ENCODE measurements at places on chromosomes 6 and 20.

- peak; percentile 22 for DNase-seq
Observed at GRCh38 chr6:118350881-118351430, 197.1 kb upstream of the PLN start.

DNA sequence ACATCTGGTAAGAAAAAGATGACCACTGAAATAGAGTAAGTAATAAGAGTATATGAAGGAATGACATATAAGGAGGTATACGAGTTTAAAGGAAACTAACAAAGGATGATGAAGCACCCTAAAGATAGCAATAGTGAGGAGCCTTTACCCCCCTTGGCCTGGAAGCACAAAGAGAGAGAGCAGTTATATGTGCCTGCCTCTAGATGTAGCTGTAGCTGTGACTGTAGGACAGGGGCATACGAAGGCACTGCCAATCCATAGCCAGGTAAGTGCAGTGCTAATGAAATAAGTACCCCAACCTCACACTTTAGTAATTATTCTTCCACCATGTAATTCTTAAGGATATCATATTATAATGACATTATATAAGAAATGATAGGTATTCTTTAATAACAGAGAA is 90.1 kb upstream of the FKBP1C start:
- DNase-seq, result no peak

DNA sequence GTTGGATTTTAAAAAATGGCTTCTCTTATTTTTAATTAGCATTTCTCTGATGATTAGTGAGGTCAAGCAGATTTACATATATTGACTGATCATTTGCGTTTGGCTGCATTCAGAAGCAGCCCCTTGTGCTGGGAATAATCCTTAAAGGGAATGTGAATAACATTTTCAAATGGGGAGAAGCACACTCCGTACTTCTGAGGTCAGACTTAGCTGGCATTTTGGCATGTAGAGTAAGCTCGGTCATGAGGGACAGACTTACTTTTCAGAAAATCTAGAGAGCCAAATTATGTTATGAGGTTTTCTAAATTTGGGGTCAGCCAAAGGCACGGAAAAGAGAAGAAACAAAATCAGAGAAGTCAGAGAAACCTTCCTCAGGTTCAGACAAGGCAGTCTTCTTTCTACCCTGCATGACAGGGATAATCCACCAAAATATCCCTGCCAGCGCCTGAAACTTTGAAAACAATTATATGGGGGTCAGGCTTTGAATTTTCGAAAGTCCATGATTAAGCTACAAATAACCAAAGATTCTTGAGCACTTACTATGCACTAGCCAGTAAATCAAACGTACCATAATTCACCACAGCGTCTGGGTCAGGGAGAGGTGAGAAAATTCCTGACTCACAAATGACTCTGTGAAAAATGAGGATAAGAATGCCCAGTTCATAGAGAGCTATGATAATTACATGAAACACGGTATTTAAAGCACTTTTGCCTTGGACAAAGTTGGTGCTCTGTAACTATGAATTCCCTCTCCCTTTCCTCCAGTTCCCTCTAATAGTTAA is 44.9 kb downstream of the ADAT2 start:
- DNase-seq, result peak; percentile 52

DNA sequence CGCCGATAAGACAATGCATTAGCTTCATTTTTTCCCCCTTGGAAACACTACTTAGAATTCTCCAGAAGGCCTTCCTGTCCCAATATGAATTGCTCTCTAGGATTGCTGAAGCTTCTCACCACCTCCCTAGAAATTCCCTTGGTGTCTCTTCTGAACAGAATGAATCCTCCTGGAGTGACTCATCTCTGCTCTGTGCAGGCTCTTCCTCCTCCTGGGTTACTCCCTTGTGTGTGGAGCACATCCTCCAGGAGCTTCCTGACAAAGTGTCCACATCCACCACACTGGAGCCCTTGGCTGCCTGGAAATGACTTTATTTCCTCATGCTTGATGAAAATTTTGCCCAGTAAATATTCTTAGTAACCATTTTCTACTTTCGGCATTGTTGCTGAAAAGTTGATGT is 54.4 kb downstream of the DTNBP1 start:
- peak; percentile 87 for DNase-seq

DNA sequence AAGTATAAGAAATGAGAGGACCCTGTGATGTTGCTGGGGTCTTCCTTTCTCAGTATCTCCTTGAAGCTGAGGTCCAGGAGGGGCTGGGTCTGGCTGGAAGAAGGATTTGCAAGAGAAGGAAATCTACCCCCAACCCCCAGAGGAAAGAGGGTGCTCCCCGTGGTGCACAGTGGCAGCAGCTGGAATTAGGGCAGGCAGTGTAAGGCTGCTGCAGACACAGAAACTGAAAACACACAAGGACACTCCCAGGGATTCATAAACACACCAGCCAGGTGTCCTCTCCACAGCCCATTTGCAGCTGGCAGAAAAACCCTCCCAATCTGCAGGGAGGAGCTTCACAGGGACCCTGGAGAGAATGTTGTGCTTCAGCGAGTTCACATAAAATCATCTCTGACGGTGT is 297.2 kb downstream of the CDH26 start:
- no peak for DNase-seq

- peak; percentile 9 for DNase-seq
Observed at GRCh38 chr6:38593409-38593808, 46.3 kb downstream of the BTBD9 start.

GRCh38 chr6:34726055-34726454 is 29.5 kb upstream of the ILRUN start:
- DNase-seq, result no peak

DNA sequence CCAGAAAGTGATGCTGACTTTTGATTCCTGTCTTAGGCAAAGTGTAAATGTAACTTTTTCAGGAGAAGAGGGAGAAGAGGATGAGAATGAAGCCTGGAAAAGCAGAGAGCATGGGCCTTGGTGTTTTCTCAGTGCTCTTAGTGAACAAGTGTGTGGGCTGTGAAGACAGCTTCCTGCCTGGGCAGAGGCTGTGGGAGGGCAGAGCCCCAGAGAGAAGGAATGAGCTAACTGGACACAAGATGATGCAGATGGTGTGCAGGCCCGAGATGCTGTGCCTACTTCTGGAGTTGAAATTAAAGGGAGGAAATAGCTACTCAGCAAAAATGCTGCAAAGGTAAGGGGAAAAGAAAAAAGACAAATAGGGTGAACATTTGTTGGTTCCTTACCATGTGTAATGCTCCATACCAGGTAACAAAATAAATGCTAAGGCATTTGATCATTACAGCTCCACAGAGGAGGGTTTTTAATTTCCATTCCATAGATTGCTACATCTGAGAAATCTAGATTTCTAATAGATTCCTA is 87.0 kb upstream of the CEP162 start:
- DNase-seq, result no peak

- DNase-seq, result no peak
Observed at GRCh38 chr20:22305381-22305780, 279.0 kb downstream of the FOXA2 start.

DNA sequence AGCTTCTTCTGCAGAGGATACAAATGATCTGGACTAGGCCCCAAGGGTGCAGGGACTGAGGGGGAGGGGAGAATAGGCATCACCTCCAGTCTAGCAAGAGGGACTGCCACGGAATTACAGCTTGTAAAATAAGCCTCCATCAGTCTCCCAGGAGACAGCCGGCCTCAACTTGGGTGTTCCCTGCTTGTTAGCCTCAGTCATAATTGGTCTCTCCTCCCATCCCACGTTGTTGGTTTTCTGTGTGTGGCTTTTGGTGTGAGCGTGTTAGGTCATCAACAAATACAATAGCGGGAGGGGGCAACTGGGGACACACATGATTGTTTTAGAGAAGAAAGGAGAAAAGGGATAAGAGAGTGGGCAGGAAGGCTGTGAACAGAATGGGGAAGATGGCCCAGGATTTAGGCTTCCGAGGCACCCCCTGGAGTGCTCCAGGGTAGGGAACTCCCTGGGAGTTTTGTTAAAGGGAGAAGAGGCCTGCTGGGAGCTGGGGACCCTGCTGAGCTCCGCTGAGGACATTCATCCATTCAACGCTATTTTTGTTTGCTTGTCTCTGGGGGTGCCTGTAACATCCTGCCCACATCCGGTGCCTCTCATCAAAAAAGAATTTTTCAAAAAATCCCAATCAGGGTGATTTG is 9.2 kb downstream of the FOXA2 start:
- DNase-seq, result peak; percentile 56

DNA sequence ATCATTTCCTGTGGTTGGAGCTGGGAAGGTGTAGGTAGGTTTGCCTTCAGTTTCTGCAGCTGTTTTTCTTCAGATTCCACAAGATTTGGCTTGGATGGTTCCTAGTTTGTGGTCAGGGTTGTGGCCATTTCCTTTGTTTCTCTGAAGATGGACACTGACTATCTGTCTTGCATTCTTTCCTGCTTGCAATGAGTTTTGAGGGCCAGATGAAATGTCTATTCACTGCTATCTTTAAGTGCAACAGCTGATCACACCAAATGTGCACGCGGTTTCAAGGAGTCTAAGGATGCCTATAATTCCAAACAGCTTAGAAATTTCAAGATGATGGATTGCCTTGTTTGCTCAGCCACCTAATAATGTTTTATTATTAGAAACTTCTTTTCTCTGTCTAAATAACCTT is 28.4 kb downstream of the IL20RA start:
- DNase-seq, result peak; percentile 90

- no peak for DNase-seq
Observed at GRCh38 chr20:33811776-33812151, 616 bp downstream of the CHMP4B start.

DNA sequence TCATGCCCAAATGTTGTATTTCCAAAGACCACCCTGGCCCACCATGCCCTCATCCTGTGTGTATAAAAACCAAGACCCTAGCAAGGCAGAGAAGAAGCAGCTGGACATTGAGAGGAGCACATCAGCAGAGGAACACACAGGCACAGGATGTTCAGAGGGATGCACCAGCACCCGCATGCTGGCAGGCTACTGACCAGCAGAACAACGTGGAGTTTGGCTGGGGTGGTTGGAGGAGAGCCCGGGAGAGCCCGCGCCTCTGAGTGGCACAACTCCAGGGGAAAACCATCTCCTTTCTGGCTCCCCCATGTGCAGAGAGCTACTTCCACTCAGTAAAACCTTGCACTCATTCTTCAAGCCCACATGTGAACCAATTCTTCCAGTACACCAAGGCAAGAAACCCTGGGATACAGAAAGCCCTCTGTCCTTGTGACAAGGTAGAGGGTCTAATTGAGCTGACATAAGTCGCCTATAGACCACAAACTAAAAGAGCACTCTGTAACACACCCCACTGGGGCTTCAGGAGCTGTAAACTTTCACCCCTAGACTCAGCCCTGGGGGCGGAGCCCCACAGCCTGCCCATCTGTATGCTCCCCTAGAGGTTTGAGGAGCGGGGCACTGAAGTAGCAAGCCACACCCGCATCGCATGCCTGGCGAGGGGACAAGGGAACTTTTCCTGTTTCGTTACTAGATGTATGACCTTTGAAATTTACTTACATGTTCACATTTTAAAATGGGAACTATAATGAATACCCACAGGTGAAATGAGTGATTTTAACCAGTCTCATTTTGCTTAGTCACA is 831.5 kb upstream of the CITED2 start:
- DNase-seq, result no peak

DNA sequence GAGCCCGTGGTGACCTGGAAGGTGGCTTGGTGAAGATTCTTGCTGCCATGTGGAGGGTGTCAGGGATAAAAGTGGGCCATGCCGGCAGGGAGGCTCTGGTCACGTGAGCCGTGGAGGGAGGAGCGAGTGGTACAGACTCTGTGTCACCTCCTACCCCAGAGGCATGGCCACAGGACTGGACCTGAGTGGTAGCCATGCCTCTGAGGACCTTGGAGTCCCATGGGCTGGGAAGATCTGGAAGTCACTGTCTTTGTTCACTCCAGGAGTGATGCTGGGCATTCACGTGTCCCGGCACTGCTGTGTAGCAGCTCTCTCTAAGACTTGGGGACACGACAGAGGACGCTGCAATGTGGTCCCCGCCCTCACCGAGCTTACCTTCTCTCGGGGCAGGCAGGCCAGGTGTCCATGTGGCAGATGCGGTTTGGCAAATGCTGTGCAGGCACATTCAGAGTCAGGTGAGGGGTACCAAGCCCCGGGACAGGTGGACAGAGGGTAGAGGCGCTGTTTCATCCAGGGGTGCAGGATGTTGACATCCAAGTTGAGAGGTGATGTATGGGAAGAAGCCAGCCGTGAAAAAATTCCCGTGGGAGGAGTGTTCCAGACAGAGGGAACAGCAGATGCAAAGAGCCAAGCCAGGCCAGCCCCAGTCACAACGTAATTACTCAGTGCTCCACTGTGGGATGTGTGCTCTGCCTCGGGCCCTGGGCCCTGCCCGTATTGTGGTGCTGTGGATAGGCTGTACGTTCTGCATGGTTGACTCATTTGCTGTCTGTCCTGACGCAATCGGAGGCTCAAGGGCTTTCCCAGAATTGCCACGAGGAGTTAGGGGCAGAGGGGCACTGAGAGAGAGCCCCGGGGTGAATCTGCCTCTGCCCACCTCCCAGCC is 307.8 kb downstream of the TAF4 start:
- DNase-seq, result no peak

DNA sequence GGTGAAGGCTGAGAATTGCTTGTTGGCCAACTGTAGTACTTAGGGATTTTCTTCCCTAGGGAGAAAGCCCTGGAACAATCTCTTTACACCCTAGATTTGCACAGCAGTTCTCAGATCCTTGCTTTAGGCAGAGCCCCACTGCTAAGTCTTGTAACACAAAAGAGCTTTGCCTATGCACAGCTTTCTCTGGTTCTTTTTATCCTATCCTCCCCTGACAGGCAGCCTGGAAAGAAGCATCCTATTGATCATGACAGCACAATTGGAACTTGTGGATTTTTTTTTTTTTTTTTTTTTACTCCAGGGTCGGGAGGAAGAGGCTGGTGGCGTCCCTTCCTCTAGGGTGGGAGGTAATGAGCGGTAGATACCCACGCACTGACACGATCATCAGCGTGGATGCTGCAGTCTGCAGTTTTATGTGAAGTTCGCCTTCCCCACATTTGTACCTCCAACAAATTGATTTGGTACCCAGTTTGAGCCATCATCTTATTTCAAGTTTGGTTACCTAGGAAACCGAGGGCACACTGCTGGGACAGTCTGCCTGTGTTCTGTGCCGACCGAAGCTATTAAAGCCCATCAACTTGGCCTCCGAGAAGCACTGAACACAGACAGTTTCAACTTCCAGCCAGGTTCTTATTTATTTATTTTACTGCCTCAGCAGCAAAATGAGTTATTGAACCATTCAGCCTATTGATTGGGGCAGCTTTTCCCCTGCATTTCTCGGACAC is 110.1 kb downstream of the NRN1 start:
- no peak for DNase-seq

GRCh38 chr6:36578030-36578429 is 16.1 kb upstream of the SRSF3 start:
- DNase-seq, result no peak

GRCh38 chr20:2178318-2179232 is 76.9 kb downstream of the STK35 start:
- DNase-seq, result no peak

DNA sequence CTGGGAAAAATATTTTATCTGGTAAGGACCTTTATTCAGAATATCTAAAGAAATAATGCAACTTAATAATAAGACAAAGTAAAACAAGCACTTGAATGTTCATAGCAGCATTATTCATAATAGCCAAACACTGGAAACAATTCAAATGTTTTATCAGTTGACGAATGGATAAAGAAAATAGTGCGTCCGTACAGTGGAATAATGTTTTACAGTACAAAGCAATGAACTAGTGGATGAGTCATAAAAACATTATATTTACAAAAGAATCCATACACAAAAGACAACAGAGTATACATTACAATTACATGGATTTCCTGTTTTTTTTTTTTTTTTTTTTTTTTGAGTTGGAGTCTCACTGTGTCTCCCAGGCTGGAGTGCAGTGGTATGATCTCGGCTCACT is 12.7 kb downstream of the SMAP1 start:
- no peak for DNase-seq

GRCh38 chr6:34457742-34458735 is 7.8 kb upstream of the PACSIN1 start:
- DNase-seq, result no peak

GRCh38 chr6:16345449-16346330 is 107.3 kb downstream of the GMPR start:
- peak; percentile 88 for DNase-seq
